Body of pancreas (tissue), 4 donors: ENCODE measurements at places on chromosomes 6 and 20. TPM values are rescaled to one million over a fixed set of nuclear protein-coding genes. Genes with fewer than 3 reads are reported as not detected.

Gene COL11A2
- 2.3 TPM for total RNA-seq

Gene TBXT
- not detected for total RNA-seq

- peak overlapping the region; percentile 91 for H3K27ac ChIP-seq
- H3K36me3 ChIP-seq = no peaks in the 10 kb centered on the region
- H3K4me1 ChIP-seq = peaks cover 39% of the 10 kb centered on the region
- H3K4me3 ChIP-seq = no peak overlapping the region
Observed at GRCh38 chr20:53623454-53624211, 30.0 kb upstream of the ZNF217 start.

DNA sequence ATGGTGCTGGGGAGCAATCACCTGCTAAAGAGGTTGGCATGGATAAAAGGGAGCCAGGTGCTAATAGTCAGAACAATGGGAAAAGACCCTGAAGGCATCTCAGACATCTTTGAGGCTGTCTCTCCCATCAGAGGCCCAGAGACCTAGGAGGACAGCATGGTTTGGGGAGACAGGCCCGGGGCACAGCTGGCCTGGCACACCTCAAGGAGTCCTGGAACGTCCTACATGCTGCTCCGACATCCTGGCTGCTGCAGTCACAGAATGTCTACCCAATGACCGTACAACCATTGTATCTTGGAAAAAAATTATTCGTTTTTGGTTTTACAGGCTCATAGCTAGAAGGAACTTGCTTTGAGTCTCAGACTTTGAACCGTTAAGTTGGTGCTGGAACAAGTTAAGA is 4.4 kb downstream of the GMDS start:
- H3K27ac ChIP-seq = no peak overlapping the region
- H3K4me1 ChIP-seq = peaks cover 14% of the 10 kb centered on the region
- DNase-seq = no peak
- no peak overlapping the region for H3K4me3 ChIP-seq
- H3K27me3 ChIP-seq = no peaks in the 10 kb centered on the region
- no peaks in the 10 kb centered on the region for H3K36me3 ChIP-seq

DNA sequence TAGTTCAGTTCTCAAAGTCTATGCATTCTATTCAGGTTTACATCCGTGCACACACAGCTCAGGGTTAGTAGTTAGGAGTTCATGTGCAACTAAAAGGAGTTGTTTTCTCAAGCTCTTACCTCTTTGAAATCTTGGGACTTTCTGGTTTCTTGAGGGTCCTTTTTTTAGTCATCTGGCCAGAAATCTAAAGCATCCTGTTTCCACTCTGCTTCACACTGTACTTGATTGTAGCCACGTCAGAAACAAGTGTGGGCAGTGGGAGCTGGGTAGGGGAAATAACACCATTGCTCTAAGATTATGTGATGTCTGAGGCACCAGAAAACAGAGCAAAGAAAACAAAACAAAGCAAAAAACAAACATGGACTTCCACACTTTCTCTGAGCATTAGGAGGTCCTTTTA is 58.3 kb downstream of the HDGFL1 start:
- no peak overlapping the region for H3K4me3 ChIP-seq
- H3K36me3 ChIP-seq = no peaks in the 10 kb centered on the region
- no peak for DNase-seq
- no peaks in the 10 kb centered on the region for H3K27me3 ChIP-seq
- H3K4me1 ChIP-seq = no peaks in the 10 kb centered on the region
